ENCODE measurements at places on chromosomes 4 and X. TPM values are rescaled to one million over a fixed set of nuclear protein-coding genes. Genes with fewer than 3 reads are reported as not detected.

BMX gene
- total RNA-seq: 1.0 TPM

HSD17B13 gene
- total RNA-seq: not detected

TMSB15A gene
- not detected for total RNA-seq

GUCY2F gene
- total RNA-seq: not detected

ITM2A gene
- 13.8 TPM for total RNA-seq

RFC1 gene
- 30.5 TPM for total RNA-seq

BMPR1B gene
- total RNA-seq: 0.24 TPM

TCEAL4 gene
- 25.7 TPM for total RNA-seq

ETDB gene
- total RNA-seq: not detected

MTNR1A gene
- not detected for total RNA-seq

MAP9 gene
- total RNA-seq: 1.7 TPM

UGT8 gene
- total RNA-seq: 1.1 TPM

CCNB3 gene
- total RNA-seq: 0.36 TPM

ZCCHC18 gene
- not detected for total RNA-seq

MTTP gene
- total RNA-seq: not detected

HPSE gene
- 15.4 TPM for total RNA-seq

EIF4E gene
- 79.7 TPM for total RNA-seq

RTL3 gene
- not detected for total RNA-seq

ZAR1 gene
- not detected for total RNA-seq

STAP1 gene
- 0.24 TPM for total RNA-seq

USP26 gene
- total RNA-seq: not detected

RAB9B gene
- 0.16 TPM for total RNA-seq

AMBN gene
- total RNA-seq: not detected

GAGE12J gene
- not detected for total RNA-seq

CXCL9 gene
- not detected for total RNA-seq

RXFP1 gene
- total RNA-seq: 0.12 TPM

All from esophagus mucosa (tissue), 1 donor.